Hindlimb muscle (tissue), 1 donor: ENCODE measurements at places on chromosomes 16 and 17.

DNA sequence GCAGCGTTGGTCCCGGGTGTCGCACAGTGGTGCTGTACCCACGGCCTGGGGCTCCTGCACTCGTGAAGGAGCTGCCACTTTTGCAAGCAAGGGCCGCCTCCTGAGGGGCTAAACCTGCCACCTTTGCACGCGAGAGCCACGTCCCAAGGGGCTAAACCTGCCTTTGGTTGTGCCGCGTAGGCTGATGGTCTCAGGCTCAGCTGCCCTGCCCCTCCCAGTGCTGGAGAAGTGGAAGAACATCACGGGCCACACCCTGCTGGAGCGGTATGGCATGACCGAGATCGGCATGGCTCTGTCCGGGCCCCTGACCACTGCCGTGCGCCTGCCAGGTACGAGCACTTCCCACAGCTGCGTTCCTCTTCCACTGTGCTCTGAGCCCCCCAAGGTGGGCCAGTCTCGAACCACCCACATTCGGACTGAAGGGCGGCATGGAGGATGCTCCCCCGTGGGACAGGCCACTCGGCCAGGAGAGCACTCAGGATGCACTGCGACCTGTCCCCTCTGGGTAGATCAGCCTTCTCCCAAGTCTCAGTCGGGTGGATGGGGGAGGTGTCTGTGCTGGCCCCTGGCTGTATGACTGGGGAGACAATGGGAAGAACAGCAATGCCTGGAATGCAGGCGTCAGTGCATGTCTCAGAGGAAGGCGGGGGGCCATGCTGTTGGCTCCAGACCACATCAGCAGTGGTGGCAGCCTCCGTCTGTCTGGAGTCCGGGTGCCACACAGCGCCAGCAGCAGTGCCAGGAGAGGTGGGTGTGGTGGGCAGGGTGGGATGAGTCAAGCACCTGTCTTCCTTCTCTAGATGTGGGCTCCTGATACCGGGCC lies 20.7 kb downstream of the ACSF3 start:
- no peak for DNase-seq

GRCh38 chr17:33366960-33367359 lies 73.9 kb upstream of the ASIC2 start:
- DNase-seq: no peak

DNA sequence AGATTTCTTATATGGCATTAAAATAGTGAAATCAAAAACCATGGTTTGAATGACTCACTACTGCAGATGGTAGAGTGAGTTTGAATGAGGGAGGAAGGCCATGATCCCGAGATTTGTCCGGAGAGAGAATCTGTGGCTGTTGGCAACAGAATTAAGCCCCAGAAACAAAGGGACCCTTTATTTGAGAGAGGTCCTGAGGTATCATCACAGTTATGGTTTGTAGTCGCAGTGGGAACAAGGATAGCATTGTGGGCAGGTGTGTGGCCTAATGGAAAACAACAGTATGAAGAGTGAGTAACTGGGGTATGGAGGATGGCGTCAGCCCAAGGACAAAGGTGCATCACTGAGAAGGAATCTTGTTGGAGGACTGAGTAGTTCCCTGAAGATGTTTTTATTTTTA lies 8.5 kb upstream of the ZFP3 start:
- no peak for DNase-seq

DNA sequence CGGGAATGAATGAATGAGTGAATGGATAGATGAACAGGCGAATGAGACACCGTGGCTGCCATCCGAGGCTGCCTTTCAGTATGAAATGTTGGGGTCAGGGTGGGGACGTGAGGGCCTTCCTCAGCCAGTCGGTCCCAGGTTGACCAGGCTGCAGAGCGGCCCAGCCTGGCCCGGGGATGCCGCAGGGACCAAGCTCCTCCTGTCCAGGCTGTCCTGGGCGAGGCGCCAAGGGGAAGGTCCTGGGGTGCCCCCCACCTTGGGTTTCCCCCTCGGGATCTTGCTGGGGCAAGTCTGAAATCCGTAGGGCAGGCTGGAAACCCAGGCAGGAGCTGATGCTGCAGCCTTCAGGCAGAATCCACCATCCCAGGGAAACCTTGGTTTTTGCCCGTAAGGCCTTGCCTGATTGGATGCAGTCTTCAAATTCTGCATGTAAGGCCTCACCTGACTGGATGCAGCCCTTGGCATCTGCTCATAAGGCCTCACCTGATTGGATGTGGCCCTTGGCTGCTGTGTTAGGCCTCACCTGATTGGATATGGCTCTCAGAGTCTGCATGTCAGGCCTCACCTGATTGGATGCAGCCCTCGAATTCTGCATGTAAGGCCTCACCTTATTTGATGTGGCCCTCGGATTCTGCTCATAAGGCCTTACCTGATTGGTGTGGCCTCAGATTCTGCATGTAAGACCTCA lies 61.7 kb upstream of the ZNF469 start:
- DNase-seq: no peak

DNA sequence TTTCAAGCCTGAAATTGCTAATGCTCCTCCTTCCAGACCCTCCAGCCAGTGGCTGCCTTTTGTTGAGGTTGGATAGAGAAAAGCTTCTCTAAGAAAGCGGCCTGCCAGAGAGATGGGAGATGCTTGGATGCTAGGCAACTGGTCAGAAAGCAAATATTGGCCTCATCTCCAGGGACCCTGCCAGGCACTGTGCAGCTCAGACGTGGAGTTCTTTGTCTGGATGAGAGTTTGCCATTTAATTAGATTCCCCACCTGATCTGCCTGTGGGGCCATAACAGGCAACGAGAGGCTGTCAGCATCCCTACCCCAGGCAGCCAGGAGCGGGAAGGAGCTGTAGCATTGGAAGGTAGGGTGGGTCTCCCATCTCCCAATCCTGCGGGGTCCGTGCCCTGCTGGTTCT lies 52.7 kb downstream of the ASIC2 start:
- no peak for DNase-seq

DNA sequence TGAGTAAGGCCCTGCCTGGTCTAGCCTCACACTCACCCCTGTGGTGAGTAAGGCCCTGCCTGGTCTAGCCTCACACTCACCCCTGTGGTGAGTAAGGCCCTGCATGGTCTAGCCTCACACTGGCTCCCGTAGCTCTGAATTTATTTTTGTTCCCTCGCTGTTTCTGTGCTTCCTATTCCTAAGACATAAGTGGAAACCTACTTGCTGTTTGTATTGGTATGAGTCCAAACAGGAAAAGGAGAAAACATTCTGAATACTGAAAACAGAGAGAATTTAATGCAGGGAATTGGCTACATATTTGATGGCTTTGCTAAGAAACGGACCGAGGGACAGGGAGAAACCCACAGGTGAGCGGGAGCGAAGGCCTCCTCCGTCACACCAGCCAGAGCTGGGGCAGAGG lies 267.8 kb downstream of the FOXL1 start:
- DNase-seq: no peak

- no peak for DNase-seq
These were observed 3.3 kb downstream of the TPSD1 start for GRCh38 chr16:1258906-1259759.
